ENCODE measurements at places on chromosomes 1 and 21. TPM values are rescaled to one million over a fixed set of nuclear protein-coding genes. Genes with fewer than 3 reads are reported as not detected.

MCOLN3 gene
- polyA plus RNA-seq, result 1.4 TPM

ITGB2 gene
- polyA plus RNA-seq, result 6.7 TPM

NBPF6 gene
- polyA plus RNA-seq, result not detected

TMEM50B gene
- polyA plus RNA-seq, result 48.5 TPM

S100A8 gene
- 144 TPM for polyA plus RNA-seq

ANXA9 gene
- polyA plus RNA-seq, result 0.44 TPM

SPTA1 gene
- polyA plus RNA-seq, result not detected

MAEL gene
- polyA plus RNA-seq, result 1.1 TPM

ZFP69 gene
- polyA plus RNA-seq, result 2.3 TPM

TAS1R1 gene
- polyA plus RNA-seq, result not detected

BMP8A gene
- polyA plus RNA-seq, result not detected

FMO2 gene
- polyA plus RNA-seq, result 5.8 TPM

AGL gene
- 7.4 TPM for polyA plus RNA-seq

SLC45A3 gene
- polyA plus RNA-seq, result 3.8 TPM

RGS8 gene
- not detected for polyA plus RNA-seq

IGSF9 gene
- polyA plus RNA-seq, result 2.0 TPM

HSD17B7 gene
- 11.8 TPM for polyA plus RNA-seq

LINGO4 gene
- 0.06 TPM for polyA plus RNA-seq

CNKSR1 gene
- 13.3 TPM for polyA plus RNA-seq

GFI1 gene
- polyA plus RNA-seq, result 0.61 TPM

CDCA8 gene
- 3.1 TPM for polyA plus RNA-seq

ANGPTL3 gene
- 2.0 TPM for polyA plus RNA-seq

VSIG8 gene
- 0.30 TPM for polyA plus RNA-seq

TFAP2E gene
- polyA plus RNA-seq, result 1.3 TPM

WDR4 gene
- polyA plus RNA-seq, result 7.8 TPM

TNN gene
- not detected for polyA plus RNA-seq

DEPDC1 gene
- polyA plus RNA-seq, result 2.4 TPM

TRIM17 gene
- 1.7 TPM for polyA plus RNA-seq

BRDT gene
- polyA plus RNA-seq, result not detected

CFAP74 gene
- polyA plus RNA-seq, result not detected

RCSD1 gene
- 43.7 TPM for polyA plus RNA-seq

RUSC1 gene
- polyA plus RNA-seq, result 32.7 TPM

LCE1A gene
- polyA plus RNA-seq, result not detected

GRIK3 gene
- polyA plus RNA-seq, result 0.35 TPM

FMOD gene
- 30.1 TPM for polyA plus RNA-seq

PRR9 gene
- polyA plus RNA-seq, result not detected

RASAL2 gene
- 2.0 TPM for polyA plus RNA-seq

KCNK2 gene
- 0.40 TPM for polyA plus RNA-seq

MYBPH gene
- 0.05 TPM for polyA plus RNA-seq

KPRP gene
- polyA plus RNA-seq, result 0.30 TPM

SOX13 gene
- 7.3 TPM for polyA plus RNA-seq

TSSK3 gene
- polyA plus RNA-seq, result not detected

CELA2B gene
- not detected for polyA plus RNA-seq

KLF17 gene
- polyA plus RNA-seq, result not detected

LCE1B gene
- polyA plus RNA-seq, result not detected

KRTAP22-2 gene
- not detected for polyA plus RNA-seq

ACTL8 gene
- polyA plus RNA-seq, result not detected

PTPN7 gene
- polyA plus RNA-seq, result 4.4 TPM

HORMAD1 gene
- polyA plus RNA-seq, result not detected

AMY1A gene
- polyA plus RNA-seq, result not detected
